ENCODE measurements at places on chromosomes 16 and 17.

GRCh38 chr16:12147681-12148080 is 171.1 kb downstream of the SNX29 start:
- no peak for DNase-seq

- no peak for DNase-seq
Measured at GRCh38 chr16:16143931-16144330, 79.4 kb downstream of the ABCC6 start.

- DNase-seq: no peak
Measured at GRCh38 chr16:83606486-83607030, 201.2 kb upstream of the HSBP1 start.

DNA sequence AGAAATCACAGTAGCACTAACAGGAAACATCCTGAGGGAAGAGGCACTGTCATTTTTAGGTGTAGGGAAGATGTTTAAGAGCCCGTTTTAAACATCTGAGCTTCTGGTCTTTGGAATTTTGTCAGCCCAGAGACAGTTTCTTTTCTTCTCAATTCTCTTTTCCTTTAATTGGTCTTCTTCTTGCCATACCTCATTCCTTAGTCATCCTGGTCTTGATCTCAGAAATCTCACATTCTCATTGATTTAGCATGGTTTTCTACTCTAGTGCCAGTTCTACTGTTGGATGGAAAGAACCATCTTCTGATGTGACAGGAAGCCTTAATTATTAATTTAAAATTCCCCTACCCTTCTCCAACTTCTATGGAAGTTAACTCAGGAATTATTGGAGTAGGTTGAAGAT is 25.4 kb downstream of the BMERB1 start:
- no peak for DNase-seq

DNA sequence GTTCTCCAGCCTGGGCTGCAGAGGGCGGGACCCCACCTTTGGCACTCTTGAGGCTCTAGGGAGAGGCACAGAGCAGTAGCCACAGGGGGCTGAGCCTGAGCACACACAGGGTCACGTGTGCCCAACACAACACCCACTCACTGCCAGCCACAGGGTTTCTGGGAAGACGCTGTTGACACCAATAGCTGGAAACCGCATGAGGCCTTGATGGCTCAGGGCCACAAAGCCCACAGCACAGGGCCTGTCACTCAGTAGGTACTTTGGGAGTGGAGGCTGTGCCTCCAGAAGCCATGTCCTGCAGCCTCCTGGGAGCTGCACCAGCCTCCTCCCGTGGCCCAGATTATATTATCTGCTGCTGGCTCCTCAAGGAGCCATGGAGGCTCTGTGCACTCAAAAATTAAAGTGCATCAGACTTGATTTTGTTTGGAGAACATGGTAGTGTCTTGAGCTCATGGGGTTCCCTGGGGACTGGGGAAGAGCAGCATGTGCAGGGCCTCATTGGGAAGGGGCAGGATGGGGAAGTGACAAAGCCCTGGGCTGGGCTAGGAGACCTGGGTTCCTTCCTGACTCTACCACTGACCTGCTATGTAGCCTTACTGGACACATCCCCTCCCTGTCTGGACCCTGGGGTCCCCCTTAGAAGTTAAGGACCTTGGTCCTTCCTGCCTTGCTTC is 12.5 kb upstream of the SREBF1 start:
- DNase-seq: peak; percentile 84

Measured in CD4-positive, alpha-beta T cell treated with Interleukin-1 beta for 1 hour (primary cell).